ENCODE measurements at places on chromosomes 5 and 9. TPM values are rescaled to one million over a fixed set of nuclear protein-coding genes. Genes with fewer than 3 reads are reported as not detected.

DNA sequence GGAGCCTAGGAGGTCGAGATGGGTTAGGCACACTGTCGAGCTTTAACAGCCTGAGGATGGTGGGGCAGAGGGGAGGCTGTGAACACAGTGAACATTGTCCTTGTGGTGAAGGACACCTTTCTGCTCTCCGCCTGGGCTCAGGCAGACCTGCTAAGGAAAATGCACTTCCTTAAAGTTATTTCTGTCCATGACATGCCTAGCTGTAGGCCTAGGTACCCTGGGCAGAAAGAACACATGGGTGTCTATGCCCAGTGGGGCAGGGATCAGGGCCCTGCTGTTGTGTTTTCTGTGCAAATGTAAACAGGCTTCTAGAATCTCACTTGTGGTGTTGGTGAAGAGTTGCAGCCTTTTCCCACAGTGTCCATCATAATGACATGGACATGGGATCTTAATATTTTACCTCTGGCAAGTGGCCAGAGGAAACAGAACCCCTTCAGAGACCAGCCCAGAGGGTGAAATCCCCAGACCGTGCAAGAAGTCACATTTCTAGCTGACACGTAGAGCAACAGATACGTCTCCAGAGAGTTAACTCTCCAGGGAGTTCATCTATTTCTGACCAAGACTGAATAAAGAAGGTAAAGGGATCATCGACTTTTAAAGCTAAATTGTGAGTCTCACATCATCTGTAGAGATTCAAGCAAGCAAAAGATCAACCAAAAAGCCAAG lies 79.2 kb downstream of the C9orf152 start:
- H3K4me1 ChIP-seq = peaks cover 44% of the 10 kb centered on the region
- H3K4me3 ChIP-seq = no peak overlapping the region
- no peak overlapping the region for H3K27ac ChIP-seq

DNA sequence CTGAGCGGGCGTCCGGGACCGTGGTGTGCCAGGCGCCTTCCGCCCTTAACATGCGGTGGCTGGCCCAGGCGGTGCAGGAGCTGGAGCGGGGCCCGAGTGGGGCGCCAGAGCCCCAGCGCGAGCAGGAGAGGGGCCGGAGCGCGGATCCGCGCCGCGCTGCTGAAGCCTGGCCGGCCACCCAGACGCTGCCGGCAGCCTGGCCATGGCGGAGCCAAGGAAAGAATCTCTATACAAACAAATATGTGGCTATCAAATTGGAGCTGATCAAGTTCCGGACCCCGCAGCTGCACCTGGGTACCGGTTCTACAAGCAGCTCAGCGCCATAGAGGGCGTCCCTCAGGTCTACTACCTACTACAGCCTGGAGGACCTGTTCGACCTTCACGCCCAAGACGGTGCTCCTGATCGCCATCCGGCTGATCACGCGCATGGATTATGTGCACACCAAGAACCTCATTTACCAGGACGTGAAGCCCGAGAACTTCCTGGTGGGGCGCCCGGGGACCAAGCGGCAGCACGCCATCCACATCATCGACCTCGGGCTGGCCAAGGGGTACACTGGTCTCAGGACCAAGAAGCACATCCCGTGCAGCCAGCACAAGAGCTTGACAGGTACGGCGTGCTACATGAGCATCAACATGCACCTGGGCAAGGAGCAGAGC lies 55.8 kb downstream of the JAK2 start:
- H3K4me1 ChIP-seq = no peaks in the 10 kb centered on the region
- H3K4me3 ChIP-seq = no peak overlapping the region

SPACA9 gene
- 0.29 TPM for total RNA-seq

GRCh38 chr5:127428276-127428675 lies 89.2 kb upstream of the PRRC1 start:
- no peaks in the 10 kb centered on the region for H3K27me3 ChIP-seq
- no peaks in the 10 kb centered on the region for H3K4me1 ChIP-seq
- no peak overlapping the region for H3K27ac ChIP-seq
- no peak for DNase-seq
- no peak overlapping the region for H3K4me3 ChIP-seq

- H3K36me3 ChIP-seq = no peaks in the 10 kb centered on the region
- no peaks in the 10 kb centered on the region for H3K27me3 ChIP-seq
- no peaks in the 10 kb centered on the region for H3K4me1 ChIP-seq
These were observed 161.4 kb downstream of the GIN1 start for GRCh38 chr5:102958481-102959011.

PHF2 gene
- total RNA-seq = 9.5 TPM

CTSV gene
- total RNA-seq = 113 TPM

SLC34A3 gene
- not detected for total RNA-seq

DNA sequence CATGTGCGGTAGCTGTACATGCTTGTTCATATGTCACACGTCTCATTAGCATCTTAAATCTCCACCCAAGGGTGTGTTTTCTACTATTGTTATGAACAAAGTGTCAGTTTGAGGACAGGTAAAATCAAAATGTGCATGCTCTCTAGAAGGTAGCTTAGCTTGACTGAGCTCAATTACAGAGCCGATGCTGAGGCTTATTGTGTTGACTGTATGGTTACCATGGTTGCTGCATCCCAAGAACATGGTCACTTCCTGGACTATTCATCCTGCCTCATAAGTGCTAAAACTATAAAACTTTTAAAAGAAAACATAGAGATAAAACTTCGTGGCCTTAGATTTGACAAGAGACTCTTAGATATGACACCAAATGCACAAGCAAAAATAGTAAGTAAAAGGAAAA lies 426.1 kb upstream of the CTNND2 start:
- H3K27ac ChIP-seq = peak overlapping the region; percentile 68
- H3K27me3 ChIP-seq = no peaks in the 10 kb centered on the region
- peaks cover 12% of the 10 kb centered on the region for H3K36me3 ChIP-seq
- peaks cover 17% of the 10 kb centered on the region for H3K4me1 ChIP-seq

DNA sequence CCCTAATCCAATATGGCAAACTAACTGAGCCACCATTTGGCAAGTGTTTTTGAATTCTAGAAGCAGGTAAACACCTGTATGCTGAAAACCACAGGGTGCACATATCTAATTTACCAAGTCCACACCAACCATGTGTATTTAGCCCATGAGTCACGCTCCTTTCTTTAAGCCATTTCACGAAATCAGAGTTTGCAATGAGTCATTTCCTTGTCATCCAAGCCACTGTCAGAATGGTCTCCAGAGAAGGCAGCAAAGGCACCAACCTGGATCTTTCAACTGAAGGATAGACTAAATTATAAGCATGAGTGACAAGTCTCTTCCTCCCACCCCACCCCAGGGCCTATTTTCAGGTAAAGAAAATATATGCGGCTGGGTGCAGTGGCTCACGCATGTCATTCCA lies 110.0 kb downstream of the PAX5 start:
- no peak for DNase-seq
- H3K4me1 ChIP-seq = no peaks in the 10 kb centered on the region
- no peaks in the 10 kb centered on the region for H3K36me3 ChIP-seq
- no peak overlapping the region for H3K4me3 ChIP-seq
- H3K27ac ChIP-seq = no peak overlapping the region
- H3K27me3 ChIP-seq = no peaks in the 10 kb centered on the region

PCDHB3 gene
- 3.4 TPM for total RNA-seq

GRCh38 chr9:133126697-133127339 lies 5.8 kb upstream of the RALGDS start:
- H3K4me1 ChIP-seq = peaks cover 3% of the 10 kb centered on the region
- no peak overlapping the region for H3K27ac ChIP-seq
- H3K27me3 ChIP-seq = no peaks in the 10 kb centered on the region
- no peaks in the 10 kb centered on the region for H3K36me3 ChIP-seq
- H3K4me3 ChIP-seq = no peak overlapping the region

FBLL1 gene
- 8.6 TPM for total RNA-seq

DNA sequence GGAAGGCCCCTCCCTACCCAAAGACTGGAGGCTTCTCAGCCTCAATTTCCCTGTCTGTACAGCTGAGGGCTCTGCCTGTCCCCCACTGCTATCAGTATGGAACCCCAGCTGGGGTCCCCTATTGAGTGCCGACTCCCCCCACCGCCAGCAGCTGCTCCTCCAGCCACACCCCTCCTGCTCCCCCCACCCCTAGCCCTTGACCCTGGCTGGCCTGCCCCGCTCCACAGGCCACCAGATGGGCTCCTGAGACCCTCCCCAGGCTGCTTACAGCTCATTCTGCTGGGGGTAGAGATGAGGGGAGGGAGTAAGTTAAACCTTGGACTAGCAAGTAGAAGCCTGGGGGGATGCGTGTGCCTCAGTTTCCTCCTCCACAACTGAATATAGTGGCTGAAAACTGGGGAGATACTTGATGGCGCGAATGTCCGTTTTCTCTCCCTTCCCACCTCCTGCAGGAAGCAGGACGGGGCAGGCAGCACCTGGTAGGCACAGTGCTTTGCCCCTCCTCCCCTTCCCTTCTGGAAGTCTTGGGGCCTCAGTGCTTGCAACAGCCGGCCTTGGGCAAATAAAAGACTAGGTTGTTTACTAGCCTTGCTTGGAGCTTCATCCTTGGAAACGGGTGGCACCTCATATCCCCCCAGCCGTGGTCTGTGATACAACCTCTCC lies 19.1 kb downstream of the URM1 start:
- DNase-seq = no peak
- peaks cover 87% of the 10 kb centered on the region for H3K27me3 ChIP-seq
- peaks cover 43% of the 10 kb centered on the region for H3K4me1 ChIP-seq
- H3K27ac ChIP-seq = no peak overlapping the region
- H3K36me3 ChIP-seq = peaks cover 6% of the 10 kb centered on the region

GRCh38 chr9:7844242-7844641 lies 44.7 kb upstream of the DMAC1 start:
- no peak overlapping the region for H3K4me3 ChIP-seq
- no peak overlapping the region for H3K27ac ChIP-seq
- H3K36me3 ChIP-seq = no peaks in the 10 kb centered on the region
- DNase-seq = no peak
- no peaks in the 10 kb centered on the region for H3K27me3 ChIP-seq

DNA sequence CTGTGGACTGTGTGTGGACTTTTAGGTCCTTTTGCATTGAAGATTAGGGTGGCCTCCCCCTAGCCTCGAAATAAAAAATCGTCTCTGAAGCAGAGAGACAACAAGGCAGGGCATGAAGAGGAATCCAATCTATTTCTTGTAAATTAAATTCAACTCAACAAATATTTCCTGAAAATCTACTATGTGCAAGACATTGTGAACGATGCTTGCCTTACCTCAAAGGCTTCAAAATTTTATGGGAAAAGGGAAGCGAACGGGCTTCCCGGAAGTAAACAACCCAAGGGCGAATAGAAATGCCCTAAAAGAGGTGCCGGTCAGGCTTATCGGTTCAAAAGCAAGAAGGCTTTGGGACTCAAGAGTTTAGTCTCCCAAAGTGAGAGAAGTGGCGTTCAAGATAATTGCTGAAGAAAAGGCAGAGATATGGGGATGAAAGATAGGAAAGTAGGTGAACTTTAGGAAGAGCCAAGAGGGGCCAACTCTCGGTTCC lies 525 bp downstream of the KIF24 start:
- H3K27me3 ChIP-seq = no peaks in the 10 kb centered on the region
- peak overlapping the region; percentile 52 for H3K27ac ChIP-seq
- peak overlapping the region; percentile 88 for H3K4me3 ChIP-seq
- DNase-seq = no peak
- no peaks in the 10 kb centered on the region for H3K4me1 ChIP-seq
- H3K36me3 ChIP-seq = no peaks in the 10 kb centered on the region

GRCh38 chr9:3850098-3850497 lies 324.3 kb upstream of the RFX3 start:
- no peaks in the 10 kb centered on the region for H3K27me3 ChIP-seq
- H3K4me1 ChIP-seq = no peaks in the 10 kb centered on the region
- no peak overlapping the region for H3K27ac ChIP-seq
- DNase-seq = no peak
- H3K4me3 ChIP-seq = no peak overlapping the region
- no peaks in the 10 kb centered on the region for H3K36me3 ChIP-seq

C1QTNF3 gene
- 1.0 TPM for total RNA-seq

DNA sequence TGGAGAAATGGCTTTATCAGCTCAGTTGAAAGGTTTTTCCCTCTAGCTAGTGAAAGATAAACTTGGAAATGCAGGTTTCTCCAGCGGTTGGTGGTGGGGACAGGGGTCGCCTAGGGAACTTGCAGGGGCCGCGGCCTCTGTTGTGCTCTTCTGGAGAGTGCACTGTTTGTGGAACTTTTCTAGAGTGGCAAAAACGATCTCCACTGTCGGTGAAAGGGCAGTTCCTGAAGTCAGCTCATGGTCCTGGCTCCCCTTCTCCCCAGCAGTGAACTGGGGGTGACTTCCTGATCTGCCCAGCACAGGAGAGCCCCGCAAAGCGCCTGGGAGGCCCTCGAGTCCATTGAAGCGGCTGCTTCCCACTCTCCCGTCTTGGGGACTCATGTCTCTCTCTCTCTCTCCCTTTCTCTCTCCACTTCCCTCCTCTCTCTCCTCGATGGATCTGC lies 3.2 kb downstream of the IRX1 start:
- H3K27ac ChIP-seq = no peak overlapping the region
- H3K4me1 ChIP-seq = peaks cover 41% of the 10 kb centered on the region
- peaks cover 80% of the 10 kb centered on the region for H3K27me3 ChIP-seq
- H3K4me3 ChIP-seq = peak overlapping the region; percentile 11
- peak; percentile 52 for DNase-seq
- no peaks in the 10 kb centered on the region for H3K36me3 ChIP-seq

DNA sequence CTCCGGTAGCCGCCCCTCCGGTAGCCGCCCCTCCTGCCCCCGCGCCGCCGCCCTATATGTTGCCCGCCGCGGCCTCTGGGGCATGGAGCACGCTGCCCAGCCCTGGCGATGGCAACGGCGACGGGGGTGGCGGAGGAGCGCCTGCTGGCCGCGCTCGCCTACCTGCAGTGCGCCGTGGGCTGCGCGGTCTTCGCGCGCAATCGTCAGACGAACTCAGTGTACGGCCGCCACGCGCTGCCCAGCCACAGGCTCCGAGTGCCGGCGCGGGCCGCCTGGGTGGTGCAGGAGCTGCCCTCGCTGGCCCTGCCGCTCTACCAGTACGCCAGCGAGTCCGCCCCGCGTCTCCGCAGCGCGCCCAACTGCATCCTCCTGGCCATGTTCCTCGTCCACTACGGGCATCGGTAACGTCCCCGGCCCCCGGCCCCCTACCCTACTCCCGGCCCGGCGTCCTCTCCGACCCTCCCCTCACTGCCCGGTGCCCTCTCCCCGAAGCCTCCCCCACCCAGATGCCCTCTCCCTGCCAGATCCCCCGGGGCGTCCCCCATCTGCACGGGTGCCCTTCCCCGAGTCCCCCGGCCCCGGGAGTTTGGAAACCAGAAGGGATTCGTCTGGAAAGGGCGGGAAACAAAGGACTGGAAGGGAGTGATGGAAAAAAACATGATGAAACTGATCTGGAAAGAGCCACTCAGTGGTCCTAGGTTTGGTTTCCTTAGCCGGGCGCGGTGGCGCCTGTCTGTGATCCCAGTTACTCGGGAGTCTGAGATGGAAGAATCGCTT lies 417 bp downstream of the SRD5A1 start:
- no peak overlapping the region for H3K27ac ChIP-seq
- peaks cover 4% of the 10 kb centered on the region for H3K4me1 ChIP-seq
- no peaks in the 10 kb centered on the region for H3K27me3 ChIP-seq
- DNase-seq = no peak
- H3K36me3 ChIP-seq = peaks cover 12% of the 10 kb centered on the region

- H3K4me3 ChIP-seq = no peak overlapping the region
- no peaks in the 10 kb centered on the region for H3K36me3 ChIP-seq
- H3K27ac ChIP-seq = no peak overlapping the region
- DNase-seq = no peak
These were observed 766.8 kb downstream of the TLE1 start for GRCh38 chr9:80922544-80922943.
